ENCODE measurements at places on chromosomes 5 and 9. TPM values are rescaled to one million over a fixed set of nuclear protein-coding genes. Genes with fewer than 3 reads are reported as not detected.

The GOLM1 gene
- 15.4 TPM for total RNA-seq

The TMC1 gene
- total RNA-seq: 0.48 TPM

- no peak for DNase-seq
Observed at GRCh38 chr5:74242516-74242915, 398.0 kb downstream of the ENC1 start.

GRCh38 chr5:74995926-74996325 is 56.4 kb downstream of the GCNT4 start:
- no peak for DNase-seq

- DNase-seq: no peak
Observed at GRCh38 chr5:178376921-178377582, 144.4 kb upstream of the PHYKPL start.

DNA sequence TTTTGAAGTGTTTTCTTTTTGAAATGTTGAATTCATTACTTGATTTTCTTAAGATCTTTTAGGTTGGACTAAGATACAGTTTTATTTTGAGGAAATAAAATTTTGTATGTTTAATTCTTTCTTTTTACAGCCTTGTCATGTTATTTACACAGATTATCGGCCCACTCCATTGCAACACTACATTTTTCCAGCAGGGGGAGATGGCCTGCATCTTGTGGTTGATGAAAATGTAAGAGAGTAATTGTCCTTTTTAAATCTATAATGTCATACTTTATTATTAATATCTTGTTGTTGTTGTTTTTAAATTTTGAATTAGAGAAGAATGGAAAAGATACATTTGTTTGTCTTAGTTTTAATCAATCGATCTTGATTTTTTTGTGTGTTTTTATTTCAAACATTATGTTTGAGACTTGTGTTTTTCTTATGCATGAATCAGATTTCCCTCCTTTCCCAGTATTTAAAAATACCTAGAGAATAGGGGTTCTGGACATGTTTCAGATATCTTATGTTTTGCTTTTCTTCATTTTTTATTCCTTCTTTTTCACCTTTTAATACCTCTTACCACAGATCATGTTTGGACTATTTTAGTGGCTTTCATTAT is 36.7 kb downstream of the MTREX start:
- DNase-seq: no peak

DNA sequence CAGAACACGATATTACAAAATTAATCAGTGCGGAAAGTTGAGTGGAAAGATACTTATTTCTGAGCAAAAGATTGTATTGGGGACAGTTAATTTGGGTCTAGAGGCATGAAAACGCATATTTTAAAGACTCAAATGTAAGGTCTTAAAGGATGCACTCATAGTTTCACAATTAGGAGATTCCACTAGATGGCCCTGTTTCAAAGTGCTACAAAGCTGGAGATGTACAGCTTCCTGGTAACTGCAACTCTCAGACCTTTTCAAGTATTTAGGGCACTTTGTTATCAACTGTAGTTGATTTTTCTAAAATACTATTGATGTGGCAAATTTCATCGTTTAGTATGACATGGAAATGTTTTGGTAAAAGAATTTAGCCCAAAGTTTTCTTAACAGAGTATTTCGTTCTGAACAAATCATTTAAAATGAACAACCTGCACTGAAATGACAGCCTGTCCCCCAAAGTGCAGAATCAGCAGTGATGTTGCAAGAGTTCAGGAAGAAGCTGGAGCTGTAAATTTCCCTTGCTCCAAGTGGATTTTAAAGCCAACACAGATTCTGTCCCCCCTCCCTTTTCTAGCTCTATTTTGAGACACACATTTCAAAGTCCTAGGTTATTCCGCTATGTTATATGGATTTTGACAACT is 16.2 kb upstream of the NDUFB6 start:
- DNase-seq: no peak
